ENCODE measurements at places on chromosomes 7 and 10. TPM values are rescaled to one million over a fixed set of nuclear protein-coding genes. Genes with fewer than 3 reads are reported as not detected.

DNA sequence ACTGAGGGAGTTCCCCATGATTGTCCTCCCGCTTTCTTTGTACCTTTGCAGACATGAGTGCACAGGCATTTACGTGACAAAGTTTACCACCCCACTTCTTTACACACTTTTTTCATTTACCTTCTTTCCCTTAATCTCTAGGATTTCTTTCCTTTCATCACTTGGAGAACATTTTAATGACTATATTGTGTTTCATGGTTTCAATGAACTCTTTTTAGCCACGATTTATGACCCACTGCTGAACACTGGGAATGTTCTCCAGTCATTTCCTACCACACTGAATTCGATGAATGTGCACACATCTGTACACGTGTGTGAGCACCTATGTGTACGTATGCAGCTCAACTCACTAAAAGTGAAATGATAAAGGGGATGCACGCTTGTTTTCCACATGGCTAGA is 371.7 kb upstream of the IGFBP3 start:
- no peaks in the 10 kb centered on the region for H3K27me3 ChIP-seq
- no peak overlapping the region for H3K27ac ChIP-seq
- H3K4me3 ChIP-seq = no peak overlapping the region
- no peaks in the 10 kb centered on the region for H3K36me3 ChIP-seq

DNA sequence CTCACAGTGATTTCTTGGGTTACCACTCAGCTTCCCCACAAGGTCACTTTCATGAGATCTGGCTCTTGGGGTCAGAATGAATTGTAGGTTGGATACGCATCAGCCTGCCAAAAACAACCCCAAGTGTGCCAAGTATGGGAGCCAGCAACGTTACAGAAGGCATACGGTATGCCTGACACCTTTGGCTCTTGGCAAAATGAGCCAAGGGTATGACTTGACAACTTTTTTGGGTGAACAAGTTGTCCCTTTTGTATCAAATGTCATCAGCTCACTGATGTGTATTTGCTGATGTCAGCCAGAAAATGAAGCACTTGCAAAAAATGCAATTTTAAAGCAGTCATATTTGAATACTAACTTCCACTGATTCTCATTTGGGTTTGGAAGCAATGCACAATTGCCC is 168.4 kb downstream of the CACNB2 start:
- DNase-seq = no peak
- H3K36me3 ChIP-seq = no peaks in the 10 kb centered on the region
- no peaks in the 10 kb centered on the region for H3K27me3 ChIP-seq
- no peaks in the 10 kb centered on the region for H3K4me1 ChIP-seq

Gene DRGX
- not detected for total RNA-seq

- no peak overlapping the region for H3K27ac ChIP-seq
- no peak overlapping the region for H3K4me3 ChIP-seq
- no peaks in the 10 kb centered on the region for H3K36me3 ChIP-seq
- H3K4me1 ChIP-seq = peaks cover 4% of the 10 kb centered on the region
- H3K27me3 ChIP-seq = no peaks in the 10 kb centered on the region
- DNase-seq = no peak
Measured at GRCh38 chr10:79336739-79337138, 10.5 kb upstream of the PPIF start.

GRCh38 chr7:18450019-18450418 is 45.5 kb upstream of the HDAC9 start:
- H3K27me3 ChIP-seq = no peaks in the 10 kb centered on the region
- DNase-seq = no peak
- no peak overlapping the region for H3K4me3 ChIP-seq
- H3K36me3 ChIP-seq = peaks cover 6% of the 10 kb centered on the region

DNA sequence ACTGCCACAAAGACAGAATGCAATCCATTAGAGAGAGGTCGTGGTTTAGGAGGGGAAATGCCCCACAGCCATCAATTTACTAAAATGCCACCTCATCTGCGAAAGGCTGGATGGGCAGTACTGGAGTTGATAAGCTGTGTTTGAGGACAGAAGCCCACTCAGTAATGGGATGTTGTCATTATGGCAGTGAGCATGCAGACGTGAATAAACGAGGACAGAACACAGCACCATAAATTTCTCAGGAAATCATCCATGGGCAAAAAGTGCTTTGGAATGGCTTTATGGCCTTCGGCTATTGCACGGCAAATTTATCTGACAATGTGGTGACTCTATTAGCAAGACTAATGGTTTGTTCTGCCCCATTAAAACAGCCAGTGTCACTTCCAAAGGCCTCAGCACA is 15.9 kb upstream of the C10orf53 start:
- no peaks in the 10 kb centered on the region for H3K36me3 ChIP-seq
- no peak overlapping the region for H3K4me3 ChIP-seq
- H3K4me1 ChIP-seq = no peaks in the 10 kb centered on the region
- H3K27me3 ChIP-seq = no peaks in the 10 kb centered on the region
- no peak for DNase-seq

- H3K27me3 ChIP-seq = no peaks in the 10 kb centered on the region
- H3K4me3 ChIP-seq = peak overlapping the region; percentile 44
- DNase-seq = no peak
- H3K36me3 ChIP-seq = no peaks in the 10 kb centered on the region
- peaks cover 12% of the 10 kb centered on the region for H3K4me1 ChIP-seq
Measured at GRCh38 chr10:23096802-23097549, 1.6 kb downstream of the MSRB2 start.

Gene MALRD1
- not detected for total RNA-seq

Gene TAS2R4
- 5.4 TPM for total RNA-seq
